ENCODE measurements at places on chromosomes 5 and 9.
A peak's percentile ranks its signal among the peaks of the same experiment; 100 is the strongest.

DNA sequence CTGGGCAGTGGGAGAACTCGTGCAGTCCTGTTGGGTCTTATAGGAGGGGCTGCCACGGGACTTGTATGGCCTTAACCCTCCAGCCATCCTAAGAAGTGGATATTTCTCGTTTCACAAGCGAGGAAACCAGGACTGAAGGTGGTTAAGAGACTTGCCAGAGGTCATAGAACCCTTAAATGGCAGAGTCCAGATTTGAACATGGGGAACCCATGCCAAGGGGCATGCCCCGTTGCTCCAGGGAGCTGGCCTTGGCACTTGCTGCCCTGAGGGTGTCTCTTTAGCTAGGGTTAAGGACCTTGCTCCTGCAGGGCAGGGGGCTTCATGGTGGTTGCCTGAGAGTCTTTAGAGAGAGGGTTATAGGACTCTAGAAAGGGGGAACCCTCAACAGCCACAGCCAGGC lies 63.4 kb downstream of the DAB2IP start:
- no peak for DNase-seq

- DNase-seq: no peak
Observed at GRCh38 chr5:79191457-79191856, 44.5 kb upstream of the JMY start.

DNA sequence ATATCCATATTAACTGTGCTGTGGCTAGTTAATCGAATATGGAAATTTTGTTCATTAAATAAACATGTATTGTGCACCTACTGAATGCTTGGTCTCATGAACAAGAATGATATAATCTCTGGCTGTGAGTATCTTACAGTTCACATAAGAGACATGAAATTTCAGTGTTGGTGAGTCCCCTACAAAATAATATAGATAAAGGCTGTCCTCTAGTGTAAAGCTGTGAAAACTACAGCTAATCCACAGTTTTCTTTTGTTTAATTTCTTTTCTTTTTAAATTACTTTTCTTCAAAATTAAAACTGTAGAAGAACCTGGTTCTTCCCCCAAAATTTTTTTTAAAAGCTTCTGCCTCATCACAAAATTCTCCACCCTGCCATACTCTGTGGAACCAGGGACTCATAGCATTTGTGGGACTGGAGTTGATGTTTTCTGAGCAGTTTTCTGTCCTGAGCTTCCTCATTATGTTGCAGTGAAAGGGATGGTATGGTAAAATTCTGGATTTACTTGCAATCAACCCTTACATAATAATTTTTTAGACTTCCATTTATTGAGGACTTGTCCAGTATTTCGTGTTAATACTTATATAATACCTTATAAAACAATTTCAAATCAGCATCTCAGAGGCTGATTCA lies 135.0 kb downstream of the STK32A start:
- no peak for DNase-seq

GRCh38 chr5:143582176-143582575 lies 178.7 kb upstream of the NR3C1 start:
- DNase-seq: no peak

GRCh38 chr9:16469184-16469583 lies 401.3 kb downstream of the BNC2 start:
- no peak for DNase-seq

GRCh38 chr5:13866792-13867191 lies 77.7 kb downstream of the DNAH5 start:
- peak; percentile 49 for DNase-seq

DNA sequence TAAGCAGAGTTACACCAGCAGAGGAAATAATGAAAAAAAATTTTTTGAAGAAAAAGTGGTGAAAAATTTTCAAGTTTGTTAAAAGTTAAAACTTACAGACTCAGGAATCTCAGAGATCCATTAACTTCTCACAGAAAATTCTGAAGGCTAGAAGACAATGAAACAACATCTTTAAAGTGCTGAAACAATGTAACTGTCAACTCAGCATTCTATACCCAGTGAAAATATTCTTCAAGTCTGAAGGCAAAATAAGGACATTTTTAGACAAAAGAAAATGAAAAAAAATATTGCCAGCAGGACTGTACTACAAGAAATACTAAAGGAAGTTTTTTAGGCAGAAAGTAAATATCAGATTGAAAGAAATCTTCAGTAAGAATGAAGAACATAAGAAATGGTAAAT lies 36.7 kb upstream of the RGMB start:
- DNase-seq: no peak

GRCh38 chr9:4574657-4575243 lies 84.5 kb downstream of the SLC1A1 start:
- peak; percentile 19 for DNase-seq

DNA sequence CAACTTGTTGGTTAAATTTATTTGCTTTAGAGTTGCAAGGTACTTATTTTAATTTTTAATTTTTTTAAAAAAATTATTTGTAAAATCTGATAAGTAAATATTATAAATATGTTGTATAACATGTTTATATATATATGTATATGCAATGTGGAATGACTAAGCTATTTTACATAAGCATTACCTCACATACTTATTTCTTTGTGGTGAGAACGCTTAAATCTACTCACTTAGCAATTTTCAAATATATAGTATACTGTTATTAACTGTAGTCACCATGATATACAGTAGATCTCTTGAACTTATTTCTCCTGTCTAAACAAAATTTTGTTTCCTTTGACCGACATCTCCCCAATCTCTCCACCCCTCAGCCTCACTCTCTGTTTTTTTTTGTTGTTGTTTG lies 147.8 kb downstream of the NNT start:
- no peak for DNase-seq

GRCh38 chr5:90161414-90161813 lies 248.1 kb downstream of the CETN3 start:
- peak; percentile 8 for DNase-seq

GRCh38 chr5:35988529-35988928 lies 2.7 kb downstream of the UGT3A1 start:
- DNase-seq: no peak

GRCh38 chr5:175383350-175383749 lies 60.6 kb downstream of the DRD1 start:
- DNase-seq: no peak

- DNase-seq: no peak
Observed at GRCh38 chr5:14395411-14395810, 186.2 kb upstream of the OTULINL start.

- no peak for DNase-seq
Observed at GRCh38 chr9:96868709-96869108, 14.4 kb upstream of the ZNF782 start.

DNA sequence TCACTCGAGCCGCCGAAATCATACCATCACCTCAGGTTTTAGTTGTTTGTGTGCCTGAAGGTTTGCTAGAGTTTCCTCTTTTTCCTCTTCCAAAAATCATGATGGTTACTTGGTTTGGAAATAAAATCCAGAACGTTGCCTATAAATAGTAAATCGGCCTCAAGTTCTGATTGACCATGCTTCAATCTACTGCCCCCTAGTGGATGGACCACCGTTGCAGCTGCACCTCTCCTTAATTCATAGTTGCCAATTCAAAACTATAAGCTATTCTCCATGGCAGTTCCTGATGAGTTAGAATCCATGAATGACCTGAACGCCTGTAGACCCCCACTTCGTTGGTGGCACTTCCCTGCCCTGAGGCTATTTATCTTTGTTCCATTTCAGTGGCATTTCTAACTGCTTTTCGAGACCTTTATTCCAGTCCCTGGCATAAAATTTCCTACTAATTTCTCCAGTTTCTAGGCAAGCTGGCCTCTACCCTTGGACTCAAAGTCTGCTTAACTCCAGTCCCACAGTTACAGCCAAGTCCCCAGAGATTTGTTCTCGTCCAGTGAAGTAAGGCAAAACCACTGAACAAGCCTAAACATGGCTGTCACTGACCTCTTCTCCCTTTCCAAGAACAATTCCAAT lies 422.6 kb downstream of the EFNA5 start:
- DNase-seq: peak; percentile 72

GRCh38 chr5:5544094-5544663 lies 121.7 kb downstream of the ICE1 start:
- DNase-seq: no peak

- no peak for DNase-seq
Observed at GRCh38 chr9:36053971-36054370, 17.3 kb downstream of the RECK start.

DNA sequence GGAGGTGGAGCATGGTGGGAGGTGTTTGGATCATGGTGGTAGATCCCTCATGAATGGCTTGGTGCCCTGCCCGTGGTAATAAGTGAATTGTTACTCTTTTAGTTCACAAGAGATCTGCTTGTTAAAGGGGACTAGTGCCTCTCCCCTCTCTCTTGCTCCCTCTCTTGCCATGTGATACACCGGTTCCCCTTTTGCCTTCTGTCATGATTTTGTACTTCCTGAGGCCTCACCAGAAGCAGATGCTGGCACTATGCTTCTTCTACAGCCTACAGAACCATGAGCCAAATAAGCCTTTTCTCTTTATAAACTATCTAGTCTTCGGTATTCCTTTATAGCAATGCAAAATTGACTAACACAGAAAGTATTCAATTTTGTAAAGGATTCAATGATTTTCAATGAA lies 817.1 kb downstream of the TLR4 start:
- DNase-seq: no peak

DNA sequence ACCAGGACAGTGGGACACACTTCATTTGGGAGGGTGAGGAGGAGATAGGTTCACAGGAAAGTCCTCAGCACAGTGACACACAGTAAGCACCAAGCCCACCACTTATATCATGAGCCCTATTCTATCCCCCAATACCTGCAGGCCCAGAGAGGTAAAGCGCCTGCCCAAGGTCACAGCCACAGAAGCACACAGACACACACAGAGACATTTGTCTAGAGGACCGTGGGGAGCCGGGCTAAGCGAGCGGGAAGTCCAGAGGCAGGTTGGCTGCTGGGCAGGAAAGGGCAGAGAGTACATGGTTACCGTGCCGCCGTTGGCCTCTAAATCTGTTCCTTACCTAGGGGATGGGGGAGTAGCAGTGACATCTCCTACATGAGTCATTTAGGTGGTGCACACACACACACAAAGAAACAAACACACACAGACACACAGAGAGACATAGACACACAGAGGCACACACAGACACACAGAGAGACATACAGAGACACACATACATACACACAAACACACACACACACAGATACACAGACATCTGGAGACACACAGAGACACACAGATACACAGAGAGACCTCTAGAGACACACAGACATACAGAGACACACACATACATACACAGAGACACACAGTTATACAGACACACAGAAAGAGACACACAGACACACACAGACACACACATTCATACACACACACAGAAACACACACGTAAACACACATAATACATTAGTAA lies 15.9 kb upstream of the DUSP1 start:
- DNase-seq: no peak

DNA sequence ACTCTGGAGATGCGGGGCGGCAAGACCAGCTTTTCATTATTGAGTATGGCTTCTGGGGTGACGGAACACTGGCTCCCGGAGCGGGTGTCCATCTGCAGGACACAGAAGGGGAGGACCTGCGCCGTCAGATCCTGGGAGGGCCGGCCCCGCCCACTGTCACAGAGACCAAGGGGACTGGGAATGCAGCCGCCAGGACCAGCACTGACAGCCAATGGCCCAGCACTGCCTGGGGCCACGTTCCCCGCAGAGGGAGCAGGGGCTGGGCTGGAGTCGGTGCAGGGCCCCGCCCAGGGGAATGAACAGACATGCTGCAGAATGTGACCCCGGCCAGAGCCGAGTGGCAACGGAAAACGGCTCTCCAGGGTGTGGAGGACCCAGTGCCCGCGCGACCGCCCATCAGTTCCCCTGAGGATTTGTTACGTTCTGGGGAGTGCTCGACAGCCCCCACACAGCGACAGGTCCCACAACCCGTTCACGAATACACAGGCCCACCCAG lies at the start of gene ZDHHC11:
TSS of gene ZDHHC11 (minus strand) at position 476 of the 496 bp plus-strand sequence. CDS start at position 92, 384 bp downstream.
- no peak for DNase-seq

DNA sequence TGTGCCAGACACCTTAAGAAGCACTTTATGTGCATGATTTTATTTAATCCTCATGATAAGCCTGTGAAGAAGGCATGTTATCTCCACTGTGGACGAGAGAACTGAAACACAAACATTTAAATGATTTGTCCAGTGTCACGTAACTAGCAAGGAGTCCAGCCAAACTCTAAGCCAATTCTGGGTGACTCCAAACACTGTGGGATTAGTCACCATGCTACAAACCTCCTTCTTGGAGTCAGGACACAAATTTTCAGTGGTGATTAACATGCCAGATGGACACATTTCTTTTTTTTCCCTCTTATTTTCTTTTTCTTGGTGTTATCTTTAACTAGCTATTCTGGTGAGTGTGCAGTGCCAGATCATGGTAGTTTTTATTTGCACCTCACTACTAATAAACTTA lies 316.8 kb downstream of the NDUFS4 start:
- no peak for DNase-seq

GRCh38 chr5:82406205-82406773 lies 128.1 kb upstream of the RPS23 start:
- DNase-seq: no peak

- no peak for DNase-seq
Observed at GRCh38 chr5:141903261-141903660, 20.4 kb upstream of the DELE1 start.

DNA sequence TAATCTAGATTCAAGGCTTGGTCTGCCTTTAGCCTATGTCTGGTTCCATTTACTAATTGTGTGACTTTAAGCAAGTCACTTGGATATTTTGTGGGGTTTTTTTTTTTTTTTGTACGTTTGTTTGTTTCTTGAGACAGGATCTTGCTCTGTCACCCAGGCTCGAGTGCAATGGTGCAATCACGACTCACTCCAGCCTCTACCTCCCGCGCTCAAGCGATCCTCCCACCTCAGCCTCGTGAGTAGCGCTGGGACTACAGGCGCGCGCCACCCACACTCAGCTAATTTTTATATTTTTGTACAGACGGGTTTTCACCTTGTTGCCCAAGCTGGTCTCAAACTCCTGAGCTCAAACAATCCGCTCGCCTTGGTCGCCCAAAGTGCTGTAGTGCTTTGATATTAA lies 1.1 kb upstream of the PFDN1 start:
- peak; percentile 17 for DNase-seq

Measured in activated CD4-positive, alpha-beta T cell treated with anti-CD3 and anti-CD28 coated beads for 36 hours (primary cell).